Esophagus muscularis mucosa (tissue), 4 donors: ENCODE measurements at places on chromosomes 16 and 17. TPM values are rescaled to one million over a fixed set of nuclear protein-coding genes. Genes with fewer than 3 reads are reported as not detected.

NGFR gene
- total RNA-seq = 12.9 TPM

NPIPA7 gene
- not detected for total RNA-seq

TNFRSF17 gene
- not detected for total RNA-seq

CLEC19A gene
- not detected for total RNA-seq

TUBG2 gene
- total RNA-seq = 25.3 TPM

TBC1D3K gene
- not detected for total RNA-seq

C17orf75 gene
- total RNA-seq = 11.6 TPM

CCL4 gene
- total RNA-seq = 1.7 TPM

CKLF gene
- 23.0 TPM for total RNA-seq

GRCh38 chr16:87141402-87141801, 175.8 kb downstream of the C16orf95 start:
- no peak for DNase-seq

- no peak for DNase-seq
Measured at GRCh38 chr17:6021011-6021400, 49.2 kb upstream of the WSCD1 start.

DNA sequence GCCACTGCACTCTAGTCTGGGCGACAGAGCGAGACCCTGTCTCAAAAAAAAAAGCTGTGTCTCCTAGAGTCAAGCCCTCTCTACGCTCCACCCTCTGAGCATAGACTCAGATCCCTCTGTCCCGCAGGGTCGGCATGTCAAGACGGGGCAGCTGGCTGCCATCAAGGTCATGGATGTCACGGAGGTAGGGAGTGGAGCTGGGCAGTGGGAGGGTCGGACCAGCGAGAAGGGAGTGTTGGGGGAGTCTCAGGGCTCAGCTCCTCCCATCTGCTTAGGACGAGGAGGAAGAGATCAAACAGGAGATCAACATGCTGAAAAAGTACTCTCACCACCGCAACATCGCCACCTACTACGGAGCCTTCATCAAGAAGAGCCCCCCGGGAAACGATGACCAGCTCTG, 18.5 kb upstream of the C17orf107 start:
- no peak for DNase-seq

DNA sequence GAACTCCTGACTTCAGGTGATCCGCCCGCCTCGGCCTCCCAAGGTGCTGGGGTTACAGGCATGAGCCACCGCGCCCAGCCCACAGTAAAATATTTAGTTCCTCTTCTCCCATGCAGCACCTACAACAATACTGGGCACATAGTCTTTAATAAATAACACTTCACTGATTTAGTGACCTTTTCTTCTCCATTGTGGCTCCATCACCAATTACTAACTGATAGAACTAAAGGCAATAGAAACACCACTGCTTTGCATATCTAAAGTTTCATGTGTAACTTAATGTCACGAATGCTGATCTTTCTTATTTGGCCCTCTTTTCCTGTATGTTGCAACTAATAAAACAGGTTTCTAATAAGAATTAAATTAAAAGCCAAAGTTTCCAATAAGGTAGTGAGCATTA, 38.9 kb downstream of the TRIM37 start:
- no peak for DNase-seq

GRCh38 chr17:60959011-60959410, 281.4 kb downstream of the BCAS3 start:
- no peak for DNase-seq

GRCh38 chr17:11880714-11881113, 116.6 kb downstream of the ZNF18 start:
- DNase-seq = no peak

DNA sequence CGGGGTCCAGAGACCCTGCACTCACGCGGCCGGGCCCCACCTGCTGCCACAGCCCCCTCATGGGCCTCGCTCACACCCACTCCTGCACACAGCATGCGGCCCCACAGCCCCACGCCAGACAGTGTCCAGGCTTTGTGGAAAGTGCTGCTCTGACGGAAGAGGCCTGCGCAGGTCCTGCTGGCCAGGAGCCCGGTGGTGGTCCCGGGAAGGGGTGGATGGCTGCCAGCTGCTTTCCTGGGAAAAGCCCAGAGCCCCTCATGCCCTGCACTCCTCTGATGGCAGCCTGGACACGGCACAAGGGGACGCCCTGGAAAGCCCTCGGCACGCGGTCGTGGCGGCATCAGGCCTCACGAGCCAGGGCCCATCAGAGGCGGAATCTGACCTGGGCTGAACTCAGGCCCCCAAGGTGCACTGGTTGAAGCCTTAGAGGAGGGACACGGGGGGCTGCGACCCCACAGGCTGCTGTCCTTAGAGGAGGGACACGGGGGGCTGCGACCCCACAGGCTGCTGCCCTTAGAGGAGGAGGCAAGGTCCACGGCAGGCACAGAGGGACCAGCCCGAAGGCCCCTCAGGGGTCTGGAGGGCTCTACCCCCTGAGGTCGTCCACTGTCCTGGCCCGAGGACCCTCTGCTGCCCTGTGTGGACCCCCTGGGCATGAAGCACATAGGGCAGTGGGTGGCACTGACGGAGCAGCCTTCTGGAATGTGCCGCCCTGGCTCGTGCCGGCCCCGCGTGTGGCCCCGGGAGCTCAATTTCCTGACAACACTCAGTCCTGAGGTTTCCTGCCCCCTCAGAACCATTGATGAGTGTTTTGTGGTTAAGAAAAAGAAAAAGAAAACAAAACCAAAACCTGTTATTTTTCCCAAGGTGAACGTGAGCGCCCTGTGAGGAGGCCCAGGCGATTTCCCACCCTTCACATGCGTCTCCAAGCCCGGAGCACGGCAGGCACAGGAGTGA, 22.1 kb downstream of the SOX8 start:
- no peak for DNase-seq

GRCh38 chr16:709566-710499, 4.2 kb upstream of the FBXL16 start:
- no peak for DNase-seq

DNA sequence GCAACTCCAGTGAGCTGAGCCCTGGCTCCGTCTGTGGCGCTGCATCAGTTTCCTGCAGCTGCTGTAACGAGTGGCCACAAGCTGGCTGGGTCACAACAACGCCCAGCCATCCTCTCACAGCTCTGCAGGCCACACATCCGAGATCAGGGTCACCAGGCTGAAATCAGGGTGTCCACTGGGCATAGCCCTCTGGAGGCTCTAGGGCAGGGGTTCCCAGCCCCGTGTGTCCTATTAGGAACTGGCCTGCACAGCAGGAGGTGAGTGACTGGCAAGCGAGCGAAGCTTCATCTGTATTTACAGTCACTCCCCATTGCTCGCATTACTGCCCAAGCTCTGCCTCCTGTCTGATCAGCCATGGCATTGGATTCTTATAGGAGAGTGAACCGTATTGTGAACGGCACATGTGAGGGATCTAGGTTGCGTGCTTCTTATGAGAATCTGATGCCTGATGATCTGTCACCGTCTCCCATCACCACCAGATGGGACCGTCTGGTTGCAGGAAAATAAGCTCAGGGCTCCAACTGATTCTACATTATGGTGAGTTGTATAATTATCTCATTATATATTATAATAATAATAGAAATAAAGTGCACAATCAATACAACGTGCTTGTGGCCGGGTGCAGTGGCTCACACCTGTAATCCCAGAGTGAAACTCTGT, 176.5 kb downstream of the SEC14L1 start:
- DNase-seq = no peak

- DNase-seq = no peak
Measured at GRCh38 chr16:87945351-87946042, 5.7 kb upstream of the BANP start.

DNA sequence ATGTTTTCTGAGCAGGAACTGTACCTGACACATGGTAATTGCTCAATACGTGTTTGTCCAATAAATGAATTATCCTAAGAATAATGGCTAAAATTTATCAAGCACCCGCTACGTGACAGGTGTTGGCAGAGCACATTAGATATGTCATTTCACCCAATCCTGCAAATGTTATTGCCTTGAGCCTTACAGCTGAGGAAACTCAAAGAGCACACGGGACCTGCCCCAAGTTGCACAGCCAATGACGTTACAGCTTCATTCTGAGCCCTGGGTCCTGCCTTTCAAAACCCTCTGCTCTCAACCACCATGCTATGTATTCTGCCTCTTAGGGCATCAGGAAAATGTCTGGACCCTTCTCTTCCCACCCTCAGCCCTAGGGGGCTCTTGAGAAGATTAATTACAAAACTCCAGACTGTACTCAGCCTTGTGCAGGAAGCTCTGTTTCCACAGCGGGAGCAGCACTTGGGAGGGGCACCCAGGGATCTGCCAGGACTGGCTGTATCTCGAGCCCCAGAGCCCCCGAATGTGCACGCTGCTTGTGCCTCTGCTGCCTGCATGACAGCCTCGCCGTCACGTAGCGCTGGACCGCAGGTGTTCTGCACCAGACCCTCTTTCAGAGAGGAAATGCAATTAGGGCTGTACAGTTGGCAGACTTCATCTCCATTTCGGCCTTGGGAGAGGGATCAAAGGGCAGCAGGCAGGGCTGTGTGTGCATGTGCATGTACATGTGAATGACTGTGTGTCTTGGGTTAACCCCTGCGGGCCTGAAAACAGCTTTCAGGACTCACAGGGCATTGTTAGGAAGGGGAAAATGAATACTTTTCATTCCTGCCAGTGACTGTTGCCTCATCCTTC, 71.6 kb downstream of the GPR139 start:
- DNase-seq = no peak

- DNase-seq = no peak
Measured at GRCh38 chr16:16940351-16940750, 530.4 kb downstream of the XYLT1 start.

- no peak for DNase-seq
Measured at GRCh38 chr17:47252209-47252608, 1.4 kb upstream of the ITGB3 start.

- DNase-seq = peak; percentile 26
Measured at GRCh38 chr16:26644912-26645543, 421.7 kb upstream of the C16orf82 start.

DNA sequence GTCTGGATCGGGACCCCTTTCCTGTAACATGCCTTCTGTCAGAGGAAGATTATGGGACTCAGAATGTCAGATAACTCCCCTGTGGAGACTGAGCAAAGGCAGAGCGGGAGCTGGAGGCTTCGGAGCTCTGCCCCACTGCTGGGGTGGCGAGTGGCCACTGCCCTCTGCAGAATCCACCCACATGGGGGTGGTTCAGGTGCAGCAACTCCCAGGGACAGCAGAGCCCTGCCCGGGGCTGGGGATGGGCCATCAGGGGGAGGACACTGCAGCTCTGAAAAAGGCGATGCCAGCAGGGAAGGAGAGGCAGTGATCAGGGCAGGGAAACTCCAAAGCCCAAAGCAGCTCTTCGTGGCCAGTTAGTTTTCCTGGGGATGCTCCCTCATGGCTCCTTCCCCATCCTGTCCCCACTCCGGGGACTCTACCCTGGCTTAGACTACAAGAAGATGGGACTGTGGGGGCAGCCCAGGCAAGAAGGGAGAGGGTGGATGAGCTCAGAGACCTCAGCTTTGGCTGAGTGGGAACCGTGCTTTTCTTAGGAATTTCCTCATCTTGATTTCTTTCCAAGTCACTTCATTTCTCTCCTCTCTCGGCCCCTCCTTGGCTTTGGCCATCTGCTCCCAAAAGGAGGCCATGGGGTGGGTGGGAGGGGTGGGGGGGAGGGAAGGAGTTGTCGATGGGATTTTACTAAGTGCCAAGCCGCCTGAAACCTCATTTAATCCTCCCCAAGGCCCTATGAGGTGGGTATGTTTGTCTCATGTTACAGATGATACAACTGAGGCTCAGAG, 4.0 kb downstream of the CA4 start:
- no peak for DNase-seq

GRCh38 chr16:53304334-53304733, 129.9 kb upstream of the RBL2 start:
- no peak for DNase-seq

GRCh38 chr17:33199571-33200510, 93.3 kb downstream of the ASIC2 start:
- DNase-seq = no peak

GRCh38 chr17:74712301-74712700, 422 bp downstream of the CD300LF start:
- DNase-seq = no peak

DNA sequence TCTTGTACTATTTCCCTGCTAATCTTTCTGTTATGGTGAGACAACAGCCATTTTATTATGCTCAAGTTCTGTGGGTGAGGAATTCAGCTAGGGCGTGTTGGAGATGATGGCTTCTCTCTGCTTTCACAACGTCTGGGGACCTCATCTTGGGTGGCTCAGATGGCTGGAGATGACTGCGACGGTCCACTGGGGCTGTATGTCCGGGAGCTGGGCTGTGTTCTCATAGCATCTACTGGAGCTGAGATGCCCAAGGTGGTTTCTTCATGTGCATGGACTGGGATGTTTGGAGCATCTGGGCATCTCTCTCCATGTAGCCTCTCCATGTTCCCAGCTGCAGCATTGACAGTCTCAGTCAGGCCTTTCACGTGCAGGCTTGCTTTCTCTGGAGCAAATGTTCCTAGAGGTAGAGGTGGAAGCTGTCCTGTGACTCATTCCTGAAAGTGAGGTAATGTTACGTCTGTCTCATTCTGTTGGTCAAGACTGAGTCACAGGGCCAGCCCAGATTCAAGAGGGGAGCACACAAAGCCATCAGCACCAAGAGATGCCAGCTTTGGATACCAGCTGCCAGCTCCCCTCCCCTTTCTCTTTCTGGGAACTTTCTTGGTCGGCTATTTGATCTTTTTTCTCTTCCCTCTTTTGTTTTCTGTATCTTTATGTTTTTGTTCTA, 96.2 kb downstream of the RAP1GAP2 start:
- no peak for DNase-seq

DNA sequence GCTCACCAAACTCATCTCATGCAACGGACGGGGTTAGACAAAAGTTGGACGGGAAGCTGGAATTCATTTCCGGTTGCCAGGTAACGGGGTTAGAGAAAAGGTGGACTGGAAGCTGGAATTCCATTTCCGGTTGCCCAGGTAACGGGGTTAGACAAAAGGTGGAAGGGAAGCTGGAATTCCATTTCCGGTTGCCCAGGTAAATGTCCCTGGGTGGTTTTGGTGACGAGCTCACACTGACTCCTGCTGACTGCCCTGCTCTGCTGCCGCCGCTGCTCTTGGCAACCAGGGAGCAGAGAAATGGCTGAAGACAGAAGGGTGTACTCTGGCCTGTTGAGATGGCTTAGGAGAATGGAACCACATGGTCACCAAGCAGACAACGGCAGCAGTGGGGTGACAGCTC, 170.3 kb upstream of the RPH3AL start:
- DNase-seq = no peak

GRCh38 chr16:80731915-80732314, 72.5 kb downstream of the CDYL2 start:
- DNase-seq = no peak

DNA sequence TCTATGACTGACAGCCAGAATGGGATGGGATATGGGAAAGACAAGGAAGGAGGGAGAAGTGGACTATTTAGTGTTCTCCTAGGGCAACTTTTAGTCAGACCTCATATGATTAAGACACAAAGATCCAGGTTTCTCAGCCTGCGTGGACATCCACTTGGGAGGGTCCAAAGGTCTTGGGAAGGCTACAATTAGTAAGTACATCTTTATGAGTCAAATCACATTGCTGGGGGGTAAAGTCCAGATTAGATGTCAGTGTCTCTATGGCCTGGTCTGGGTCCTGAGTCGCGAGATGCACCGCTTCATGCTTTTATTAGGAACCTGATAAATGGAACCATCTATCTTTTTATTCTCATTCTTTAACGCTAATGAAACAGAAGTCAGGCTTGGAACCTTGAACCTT, 378.4 kb upstream of the ASIC2 start:
- DNase-seq = no peak

GRCh38 chr17:16950488-16950887, 21.4 kb downstream of the TNFRSF13B start:
- no peak for DNase-seq

GRCh38 chr17:78969865-78970264, 9.9 kb downstream of the LGALS3BP start:
- DNase-seq = no peak
